Naive thymus-derived CD4-positive, alpha-beta T cell (primary cell): ENCODE measurements at places on chromosomes 13 and 19. TPM values are rescaled to one million over a fixed set of nuclear protein-coding genes. Genes with fewer than 3 reads are reported as not detected.

The RASGRP4 gene
- total RNA-seq = 3.6 TPM

The RFPL4A gene
- not detected for total RNA-seq

- DNase-seq = no peak
Measured at GRCh38 chr13:46660416-46660815, 107.4 kb downstream of the LRCH1 start.

GRCh38 chr13:38900188-38900587, 90.4 kb downstream of the STOML3 start:
- DNase-seq = no peak

The LRRC25 gene
- 0.15 TPM in 1 of 2 replicates, not detected in the other for total RNA-seq

DNA sequence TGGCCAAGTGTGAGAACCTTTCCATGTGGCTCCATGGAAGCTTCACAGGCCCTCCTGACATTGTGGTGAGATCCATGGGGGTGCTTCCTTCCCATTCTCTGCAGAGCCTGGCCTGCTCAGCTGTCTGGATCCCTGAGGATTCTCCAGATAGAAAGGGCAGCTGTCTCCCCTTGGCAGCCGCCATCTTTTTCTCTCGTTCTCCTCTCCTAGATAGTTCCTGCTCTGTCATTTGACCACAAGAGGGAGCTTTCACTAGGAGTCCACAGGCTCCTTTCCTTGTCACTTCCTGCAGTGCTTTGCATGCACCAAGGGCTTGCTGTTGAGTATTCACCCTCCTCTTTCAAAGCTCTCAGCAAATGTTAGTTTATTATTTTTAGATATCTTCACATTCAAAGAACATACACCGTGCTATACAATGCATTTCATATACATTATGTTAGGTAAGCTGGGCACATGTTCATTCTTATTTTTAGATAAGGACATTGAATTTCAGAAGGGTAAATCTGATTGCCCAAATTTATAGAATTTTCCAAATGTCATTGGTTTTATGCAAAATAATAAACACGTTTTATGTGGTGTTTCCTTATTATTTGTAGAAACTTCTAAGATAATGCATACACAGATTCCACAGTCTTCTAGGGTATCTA, 133.2 kb downstream of the FRY start:
- DNase-seq = peak; percentile 36

The OR7A5 gene
- not detected in 2 replicates for total RNA-seq

GRCh38 chr19:28049875-28050274, 1163.1 kb downstream of the UQCRFS1 start:
- no peak for DNase-seq

GRCh38 chr19:10237702-10238101, 6.6 kb upstream of the S1PR2 start:
- no peak for DNase-seq

DNA sequence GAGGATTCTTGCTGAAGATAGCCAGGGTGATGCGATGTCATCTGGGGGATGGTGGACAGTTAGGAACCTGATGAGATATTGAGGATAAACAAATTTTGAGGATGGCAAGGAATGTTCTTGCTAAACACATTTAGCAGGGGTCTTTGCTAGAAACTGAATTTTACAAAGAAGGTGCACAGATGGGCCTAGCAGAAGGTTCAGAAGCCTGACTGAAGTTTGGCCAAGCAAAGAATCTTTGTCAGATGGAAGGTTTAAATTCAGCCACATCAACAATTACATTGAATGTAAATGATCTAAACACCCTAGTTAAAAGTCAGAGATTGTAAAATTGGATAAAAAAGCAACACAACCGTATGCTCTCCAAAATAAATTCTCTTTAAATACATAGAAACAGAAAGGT, 68.8 kb downstream of the WASF3 start:
- DNase-seq = no peak

The TPT1 gene
- 13,134 TPM for total RNA-seq

- no peak for DNase-seq
Measured at GRCh38 chr19:46528601-46529590, 33.2 kb upstream of the PNMA8B start.

- no peak for DNase-seq
Measured at GRCh38 chr13:28251466-28251865, 113.1 kb downstream of the PAN3 start.

The NFIX gene
- total RNA-seq = 2.2 and 2.4 TPM in 2 replicates

DNA sequence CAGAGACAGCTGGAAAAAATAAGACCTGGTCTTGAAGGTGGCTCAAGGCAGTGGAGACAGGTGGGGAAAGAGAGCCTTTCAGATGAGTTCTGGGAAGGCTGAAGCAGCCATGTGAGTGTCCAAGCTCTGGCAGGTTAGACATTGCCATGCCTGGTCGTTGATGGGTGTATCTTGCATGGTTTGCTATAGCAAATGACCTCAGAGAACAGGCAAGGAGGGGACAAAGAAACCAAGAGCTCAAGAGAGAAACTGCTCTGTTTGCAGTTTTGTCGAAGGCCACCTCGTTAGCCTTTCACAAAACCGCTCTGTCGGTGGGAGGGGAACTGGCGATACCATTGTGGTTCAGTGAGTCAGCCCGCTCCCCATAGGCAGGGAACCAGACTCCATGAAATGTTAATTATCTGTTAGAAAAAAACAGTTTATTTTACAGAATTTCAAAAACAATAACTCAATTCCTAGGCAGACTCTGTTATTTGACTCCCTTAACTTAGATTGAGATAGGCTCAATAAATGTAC, 82.8 kb upstream of the ARGLU1 start:
- no peak for DNase-seq

DNA sequence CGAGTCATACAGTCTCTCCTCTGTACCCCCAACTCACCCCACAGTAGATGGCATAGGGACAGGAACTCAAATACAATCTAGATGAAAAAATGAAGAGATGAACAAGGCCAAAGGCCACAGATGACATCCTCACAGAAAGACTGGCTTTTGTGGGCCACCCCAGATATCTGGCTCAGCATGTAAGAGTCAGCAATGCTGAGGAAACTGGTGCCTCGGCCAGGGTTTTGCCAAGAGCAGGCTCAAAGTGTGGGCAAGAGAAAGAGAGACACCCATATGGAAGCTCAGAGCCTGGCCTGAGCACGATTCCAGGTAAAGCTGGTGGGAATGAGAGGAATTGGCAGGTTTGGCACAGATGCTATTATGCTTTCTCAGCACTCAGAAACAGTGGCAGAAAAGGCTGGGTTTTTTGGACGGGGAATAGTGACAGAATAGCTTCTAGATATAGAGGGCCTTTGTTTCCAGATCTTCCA, 460.6 kb downstream of the FOXO1 start:
- no peak for DNase-seq

GRCh38 chr13:73433890-73434289, 375.1 kb downstream of the KLF5 start:
- no peak for DNase-seq
